RCC 7860 (cell line): ENCODE measurements at places on chromosomes 1 and 21.
A peak's percentile ranks its signal among the peaks of the same experiment; 100 is the strongest.

DNA sequence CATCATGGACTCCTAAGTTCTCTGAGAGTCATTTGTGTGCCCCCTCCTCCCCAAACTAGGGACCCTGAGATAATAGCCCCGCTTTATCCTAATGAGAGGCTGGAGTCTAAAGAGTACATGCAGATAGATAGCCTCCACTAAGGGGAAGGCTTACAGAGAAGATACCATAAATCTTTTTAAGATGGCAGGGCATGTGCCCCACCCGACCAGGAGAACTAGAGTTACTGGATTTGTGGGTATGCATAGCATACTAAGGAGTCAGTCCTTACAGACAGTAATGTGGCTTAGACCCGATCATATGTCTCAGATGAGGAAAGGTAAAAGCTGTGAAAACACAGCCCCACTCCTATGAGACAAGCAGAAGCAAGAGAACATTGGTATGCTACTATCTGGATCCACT lies 25.7 kb upstream of the PKN2 start:
- no peak for DNase-seq

- no peak for DNase-seq
Observed at GRCh38 chr1:118321840-118322239, 136.8 kb upstream of the SPAG17 start.

- no peak for DNase-seq
Observed at GRCh38 chr1:24162201-24162600, 19.3 kb upstream of the IL22RA1 start.

- DNase-seq = peak; percentile 95
Observed at GRCh38 chr1:159339536-159339935, 37.4 kb downstream of the FCER1A start.

DNA sequence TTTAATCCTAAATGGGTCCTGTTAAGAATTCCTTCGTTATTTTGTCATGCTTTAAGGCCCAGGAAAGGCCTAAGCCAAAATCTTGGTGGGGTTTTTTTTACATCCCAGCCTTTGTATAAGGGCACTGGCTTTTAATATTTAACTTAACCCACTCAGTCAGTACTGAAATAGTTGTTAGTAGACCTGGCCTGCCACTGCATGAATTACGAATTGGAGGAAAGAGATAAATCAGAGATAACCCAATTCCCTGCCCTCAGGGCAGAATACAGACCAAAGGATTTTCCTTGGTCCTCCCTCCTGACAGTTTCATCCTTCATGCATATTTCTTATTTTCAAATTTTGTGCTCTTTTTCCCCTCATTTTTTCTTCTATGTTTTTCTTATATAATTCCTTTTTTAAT lies 193.0 kb downstream of the FASLG start:
- DNase-seq = no peak

DNA sequence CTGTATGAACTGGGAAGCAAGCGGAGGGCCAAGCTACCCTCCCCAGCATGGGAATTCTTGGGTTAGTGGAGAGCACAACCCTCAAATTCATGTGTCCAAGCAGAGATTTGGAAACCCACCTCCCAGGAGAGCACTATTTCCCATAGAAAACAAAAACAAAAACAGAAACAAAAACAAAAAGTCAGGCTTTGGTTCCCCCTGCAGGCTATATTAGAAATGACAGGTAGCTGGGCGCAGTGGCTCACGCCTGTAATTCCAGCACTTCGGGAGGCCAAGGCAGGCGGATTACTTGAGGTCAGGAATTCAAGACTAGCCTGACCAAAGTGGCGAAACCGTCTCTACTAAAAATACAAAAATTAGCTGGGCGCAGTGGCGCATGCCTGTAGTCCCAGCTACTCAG lies 10.8 kb downstream of the MINDY1 start:
- DNase-seq = no peak

- no peak for DNase-seq
Observed at GRCh38 chr1:233412812-233413211, 85.3 kb downstream of the MAP3K21 start.

GRCh38 chr21:29360799-29361765 lies 62.4 kb downstream of the BACH1 start:
- DNase-seq = no peak

DNA sequence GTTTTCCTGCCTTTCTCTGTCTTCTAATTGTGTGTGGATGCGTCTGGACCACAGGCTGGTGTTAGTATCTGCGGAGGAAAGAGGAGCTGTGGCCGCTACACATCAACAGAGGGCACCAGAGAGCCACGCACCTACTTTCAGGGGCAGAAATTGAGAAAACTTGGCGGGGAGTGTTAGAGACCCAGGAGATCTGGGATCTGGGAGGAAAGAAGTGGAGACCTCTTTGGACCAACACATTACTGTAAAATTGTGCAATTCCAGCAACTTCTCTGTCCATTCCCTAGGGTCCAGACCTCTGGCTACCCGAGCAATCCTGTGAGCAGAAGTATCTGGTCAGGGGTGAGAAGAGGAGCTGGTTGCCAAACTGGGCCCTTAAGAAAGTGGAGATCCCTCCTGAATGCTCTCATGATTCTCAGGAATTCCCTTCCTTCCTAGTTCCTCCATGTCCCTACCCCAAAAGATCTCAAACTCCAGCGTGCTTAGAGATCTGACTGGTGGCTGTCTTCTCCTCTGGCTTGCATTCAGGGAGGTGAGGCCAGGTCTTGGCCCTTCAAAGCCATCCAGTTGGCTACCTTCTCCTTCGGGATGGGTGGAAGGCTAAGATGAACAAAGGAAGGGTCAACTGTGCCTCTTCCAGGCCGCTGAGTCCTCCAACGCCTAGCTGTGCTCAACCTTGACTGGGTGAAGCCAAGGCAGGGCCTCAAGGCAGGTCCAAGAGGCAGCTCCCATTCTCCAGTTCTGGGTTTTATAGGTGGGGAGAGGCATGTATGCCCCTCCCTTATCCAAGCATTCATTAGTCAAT lies 1.2 kb upstream of the KIRREL1 start:
- DNase-seq = peak; percentile 56

- DNase-seq = no peak
Observed at GRCh38 chr1:48524892-48525467, 53.0 kb upstream of the SPATA6 start.

DNA sequence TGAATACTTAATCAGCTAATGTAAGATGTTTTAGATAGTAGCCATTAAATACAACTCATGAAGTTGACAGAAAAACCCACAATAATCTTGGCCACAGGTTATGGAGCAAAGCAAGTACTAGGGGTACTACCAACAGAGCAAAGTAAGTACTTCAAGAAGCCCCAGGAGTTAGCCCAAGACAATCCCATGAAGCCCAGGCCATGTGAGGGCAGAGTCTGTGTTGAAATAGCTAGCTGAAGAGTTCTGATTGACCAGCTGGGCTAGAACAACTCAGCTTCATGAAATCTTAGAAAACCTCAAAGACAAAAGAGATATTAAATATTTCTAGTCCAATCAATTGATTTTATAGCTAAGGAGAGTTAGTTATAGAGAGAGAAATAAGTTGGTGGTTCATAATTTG lies 212.9 kb upstream of the HOOK1 start:
- no peak for DNase-seq

DNA sequence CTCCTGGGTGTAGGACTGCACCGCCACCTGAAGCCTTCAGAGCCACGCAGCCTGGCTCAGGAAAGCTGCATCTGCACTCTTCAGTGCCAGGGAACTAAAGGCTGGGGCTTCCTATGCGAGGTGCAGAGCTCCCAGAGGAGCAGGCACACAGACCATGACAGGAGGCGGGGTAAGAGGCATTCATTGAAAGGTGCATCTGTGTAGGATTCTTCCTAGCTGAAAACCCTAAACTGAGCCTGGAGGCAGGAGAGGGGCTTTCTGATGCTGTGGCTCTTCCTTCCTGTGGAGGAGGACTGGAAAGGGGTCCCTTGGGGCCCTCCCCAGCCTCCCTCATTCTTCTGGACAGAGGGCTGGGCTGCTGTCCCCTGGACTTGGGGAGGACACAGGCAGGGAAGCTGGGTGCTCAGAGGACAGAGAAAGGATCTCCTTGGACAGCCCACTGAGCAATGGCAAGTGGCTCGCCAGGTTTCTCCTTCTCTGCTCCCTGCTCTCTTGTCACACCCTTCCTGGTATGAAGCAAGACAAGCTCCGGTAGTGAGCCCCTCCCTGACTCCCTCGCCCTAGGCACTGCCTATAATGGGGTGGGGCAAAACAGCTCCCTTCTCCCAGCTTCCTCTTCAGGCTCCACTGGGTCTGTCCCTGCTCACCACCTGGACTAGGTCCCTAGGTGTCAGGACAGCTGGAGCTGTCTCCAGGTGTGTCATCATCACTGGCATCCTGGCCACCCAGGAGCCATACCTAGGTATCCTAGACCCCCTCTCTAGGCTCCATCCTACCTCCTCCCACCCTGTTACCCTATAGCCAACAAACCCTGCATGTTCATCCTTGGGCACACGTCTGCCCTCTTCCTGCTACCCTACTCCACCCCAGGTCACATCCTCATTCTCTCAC lies 20.0 kb downstream of the S100A6 start:
- no peak for DNase-seq

GRCh38 chr1:53577761-53578100 lies 118.5 kb downstream of the DMRTB1 start:
- no peak for DNase-seq

- DNase-seq = no peak
Observed at GRCh38 chr1:56774067-56774609, 45.1 kb downstream of the FYB2 start.

DNA sequence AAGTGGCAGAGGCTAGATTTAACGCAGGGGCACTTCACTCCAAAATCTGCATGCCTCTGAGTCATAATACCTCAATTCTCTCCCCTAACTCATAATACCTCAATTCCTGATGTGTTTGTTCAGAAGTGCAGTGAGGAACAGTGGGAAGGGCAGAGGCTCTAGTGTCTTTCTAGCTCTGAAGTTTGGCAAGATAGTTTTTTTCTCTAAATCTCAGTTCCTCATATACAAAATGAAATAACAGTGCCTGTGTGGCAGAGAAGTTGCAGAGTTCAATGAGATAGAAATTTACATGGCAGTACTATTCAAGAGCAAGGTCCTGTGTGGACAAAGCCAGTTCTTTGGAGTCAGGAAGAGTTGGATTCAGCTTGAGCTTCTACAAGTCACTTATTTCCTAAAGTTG lies 9.8 kb downstream of the JUN start:
- DNase-seq = no peak

DNA sequence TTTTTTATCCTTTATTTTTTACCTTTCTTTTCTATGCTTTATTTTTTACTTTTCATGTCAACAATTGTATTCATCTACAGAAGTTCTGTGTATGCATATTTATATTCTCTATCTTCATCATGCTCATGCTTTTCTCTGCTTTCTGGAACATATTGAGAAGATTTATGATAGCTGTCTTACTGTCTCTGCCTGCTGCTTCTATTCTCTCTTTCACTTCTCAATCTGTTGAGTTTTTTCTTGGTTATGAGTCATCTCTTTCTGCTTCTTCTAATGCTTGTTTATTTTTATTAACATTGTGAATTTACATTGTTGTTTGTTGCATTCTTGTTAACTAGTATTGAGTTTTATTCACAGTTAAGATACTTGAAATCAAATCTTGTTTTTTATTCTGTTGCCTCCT lies 22.6 kb downstream of the F5 start:
- DNase-seq = no peak

DNA sequence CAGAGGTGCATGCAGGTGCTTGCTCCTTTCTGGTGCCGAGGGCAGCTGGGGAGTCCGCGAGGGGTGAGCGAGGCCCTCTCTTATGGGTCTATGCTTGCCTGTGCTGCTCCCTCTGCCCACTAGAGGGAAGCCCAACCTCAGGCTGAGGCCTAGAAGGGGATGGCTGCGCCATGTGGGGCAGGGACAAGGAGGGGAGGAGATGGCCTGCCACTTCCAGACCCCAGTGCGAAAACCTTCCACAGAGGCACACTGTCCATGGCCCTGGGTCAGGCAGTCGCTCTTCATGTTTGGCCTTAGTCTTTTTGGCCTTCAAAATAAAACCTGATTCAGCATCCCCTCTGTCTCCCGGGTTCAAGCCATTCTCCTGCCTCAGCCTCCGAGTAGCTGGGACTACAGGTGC lies 14.0 kb downstream of the RHBG start:
- peak; percentile 40 for DNase-seq

- no peak for DNase-seq
Observed at GRCh38 chr1:202251424-202252256, 58.0 kb downstream of the LGR6 start.

- no peak for DNase-seq
Observed at GRCh38 chr1:119632103-119632490, 16.0 kb downstream of the ZNF697 start.

DNA sequence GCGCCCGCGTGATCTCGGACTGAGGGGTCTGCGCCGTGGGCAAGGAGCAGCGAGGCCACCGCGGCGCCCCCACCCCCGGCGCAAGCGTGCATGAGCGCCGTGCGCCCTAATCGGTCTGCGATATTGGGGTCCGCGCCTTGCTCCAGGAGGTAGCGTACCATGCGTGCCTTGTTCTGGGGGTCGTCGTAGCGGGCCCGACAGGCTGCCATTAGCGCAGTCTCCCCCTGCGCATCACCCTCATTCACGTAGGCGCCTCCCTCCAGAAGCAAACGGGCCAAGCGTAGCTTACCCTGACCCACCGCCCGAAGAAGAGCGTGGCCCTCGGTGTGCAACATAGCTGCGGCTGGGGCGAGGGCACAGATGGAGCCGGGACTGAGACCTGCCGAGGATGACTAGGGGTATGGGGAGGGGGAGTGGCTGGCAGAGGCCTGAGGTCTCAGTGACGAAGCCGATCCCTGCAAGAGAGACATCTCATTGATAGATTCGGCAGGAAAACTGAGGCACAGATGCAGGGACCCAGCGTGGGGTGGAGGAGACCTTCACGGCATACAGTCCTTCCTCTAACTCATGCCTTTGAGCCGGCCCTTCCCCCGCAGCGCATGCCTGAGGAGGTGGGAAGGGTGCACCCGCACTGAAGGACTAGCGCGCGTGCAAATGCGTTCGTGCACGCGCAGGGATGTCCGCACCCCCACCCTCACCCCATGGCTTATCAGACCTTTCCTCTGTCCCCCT lies 2.8 kb downstream of the ANKRD34A start:
- no peak for DNase-seq

GRCh38 chr1:12048372-12048771 lies 14.7 kb upstream of the TNFRSF8 start:
- DNase-seq = no peak
